ENCODE measurements at places on chromosomes 5 and 9.

- no peak for DNase-seq
Measured at GRCh38 chr9:113648048-113648447, 184.5 kb downstream of the RGS3 start.

- no peak for DNase-seq
Measured at GRCh38 chr5:34863946-34864345, 25.0 kb downstream of the TTC23L start.

GRCh38 chr9:79674052-79674777, 102.5 kb downstream of the TLE4 start:
- no peak for DNase-seq

GRCh38 chr9:136956604-136957003, 4.5 kb downstream of the LCN12 start:
- DNase-seq = no peak

DNA sequence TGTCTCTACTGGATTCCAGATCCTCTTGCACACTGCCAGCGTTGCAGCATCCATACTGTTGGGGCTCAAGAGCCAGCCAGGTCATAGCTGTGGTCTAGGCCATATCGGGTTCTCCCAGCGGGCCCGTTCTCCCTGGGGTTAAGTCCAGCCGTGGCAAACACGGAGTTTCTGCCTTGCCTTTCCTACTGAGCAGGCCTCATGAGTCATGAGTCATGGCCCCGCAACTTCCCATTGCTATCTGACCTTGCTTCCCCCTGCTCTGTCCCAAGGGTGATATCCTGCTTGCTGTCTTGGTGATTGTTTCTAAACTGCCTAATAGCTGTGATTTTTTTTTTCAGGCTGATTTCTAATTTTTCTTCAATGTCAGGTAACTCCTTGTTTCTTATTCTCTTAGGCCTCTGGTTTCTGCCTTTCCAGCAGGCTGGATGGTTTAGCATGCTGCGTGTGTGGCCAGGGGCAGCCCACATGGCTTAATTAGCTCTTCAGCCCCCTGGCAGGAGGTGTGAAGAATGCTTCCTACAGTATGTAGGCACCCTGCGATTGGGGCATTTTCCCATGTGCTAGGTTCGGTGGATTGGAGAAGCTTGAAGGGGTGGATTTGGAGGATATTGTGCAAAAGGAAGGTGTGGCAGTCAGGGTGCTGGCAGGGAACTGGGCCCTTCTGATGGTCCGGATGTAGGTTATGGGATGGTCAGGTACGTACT, 18.7 kb downstream of the DAPK1 start:
- DNase-seq = no peak

Measured in activated CD8-positive, alpha-beta memory T cell treated with anti-CD3 and anti-CD28 coated beads for 48 hours (primary cell).